ENCODE measurements at places on chromosomes 2 and 18.

- peak; percentile 78 for DNase-seq
Observed at GRCh38 chr2:65435625-65436168, 3.3 kb upstream of the SPRED2 start.

DNA sequence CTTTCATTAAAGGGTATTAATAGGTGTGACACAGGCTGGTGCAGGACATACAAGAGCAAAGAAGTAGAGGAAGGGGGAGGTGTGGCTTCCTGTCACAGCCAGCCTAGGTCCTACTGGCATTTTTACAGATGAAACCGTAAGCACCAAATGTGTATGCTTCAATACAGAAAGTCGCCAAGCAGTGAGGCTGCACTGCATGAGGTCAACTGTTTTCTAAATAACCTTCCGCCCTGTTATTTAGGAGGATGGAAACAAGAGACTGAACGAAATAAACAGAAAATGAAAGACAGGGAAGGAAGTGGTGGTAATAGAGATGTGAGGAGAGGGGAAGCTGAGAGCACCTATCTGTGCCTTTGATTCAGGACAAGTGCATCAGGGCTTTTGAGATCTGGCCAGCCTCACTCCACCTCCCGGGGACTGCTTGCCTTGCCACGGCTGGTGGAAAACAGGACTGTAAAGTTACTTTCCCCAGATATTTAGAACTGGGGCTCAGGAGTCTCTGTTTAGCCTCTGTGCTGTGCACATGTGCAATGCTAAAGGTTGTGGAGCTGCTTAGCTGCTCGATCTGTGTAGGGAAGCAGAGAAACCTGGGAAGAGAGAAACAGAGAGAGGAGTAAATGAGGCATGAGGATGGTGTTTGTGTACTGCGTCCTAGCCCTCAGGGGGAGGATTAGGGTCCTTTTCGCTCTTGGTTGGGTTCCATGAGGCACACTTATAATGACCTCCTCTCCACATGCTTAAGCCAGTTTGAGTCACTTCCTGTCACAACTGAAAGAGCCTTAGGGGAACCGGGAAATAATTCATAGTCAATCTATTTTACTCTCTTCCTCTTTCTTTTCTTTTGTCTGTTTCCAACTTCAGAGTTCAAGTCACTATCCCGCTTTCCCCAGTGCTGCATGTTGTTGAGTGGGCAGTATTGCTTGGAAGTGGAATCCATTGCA, 62.3 kb upstream of the BOD1L2 start:
- DNase-seq, result no peak

GRCh38 chr18:424071-424661, 76.3 kb downstream of the COLEC12 start:
- no peak for DNase-seq

DNA sequence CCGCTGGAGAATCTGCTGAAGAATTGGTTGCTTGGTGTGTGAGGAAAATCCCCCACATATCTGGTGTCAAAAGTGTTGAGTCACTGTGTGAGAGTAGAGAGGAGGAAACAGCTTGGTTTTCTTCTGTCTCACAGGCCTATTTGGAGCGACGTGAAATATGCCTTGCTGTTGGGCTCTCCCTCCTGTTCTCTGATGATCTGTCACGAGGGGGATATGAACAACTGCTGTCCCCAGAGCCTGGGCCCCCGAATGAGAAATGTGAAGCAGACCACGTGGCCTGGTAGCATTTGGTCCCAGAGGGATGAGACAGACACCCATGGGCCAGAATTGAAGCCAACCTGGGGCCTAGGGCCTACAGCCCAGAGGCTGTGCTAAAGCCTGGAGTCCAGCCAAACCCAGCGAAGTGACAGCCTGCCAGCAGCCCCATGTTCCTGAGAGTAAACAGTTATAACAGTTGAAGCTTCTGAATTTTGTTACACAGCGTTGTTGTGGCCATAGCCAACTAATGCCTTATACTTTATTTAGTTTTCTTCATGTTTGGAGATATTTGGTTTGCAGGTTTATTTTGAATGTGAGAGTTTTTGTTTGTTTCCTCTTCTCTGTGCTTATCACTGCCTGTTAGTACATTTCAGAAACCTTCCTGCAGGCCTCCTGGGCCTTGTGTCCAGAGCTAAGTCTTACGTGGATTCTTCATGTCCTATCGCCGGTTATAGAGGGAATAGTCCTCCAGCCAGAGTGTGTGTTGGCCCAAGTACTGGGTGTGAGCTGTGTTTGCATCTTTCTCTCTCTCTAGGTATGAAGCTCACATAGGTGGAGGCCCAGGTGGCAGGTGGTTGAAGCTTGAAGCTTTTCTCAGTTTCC, 18.7 kb upstream of the COLEC12 start:
- DNase-seq, result no peak

GRCh38 chr2:239712755-239713154, 311.9 kb upstream of the HDAC4 start:
- DNase-seq, result no peak

DNA sequence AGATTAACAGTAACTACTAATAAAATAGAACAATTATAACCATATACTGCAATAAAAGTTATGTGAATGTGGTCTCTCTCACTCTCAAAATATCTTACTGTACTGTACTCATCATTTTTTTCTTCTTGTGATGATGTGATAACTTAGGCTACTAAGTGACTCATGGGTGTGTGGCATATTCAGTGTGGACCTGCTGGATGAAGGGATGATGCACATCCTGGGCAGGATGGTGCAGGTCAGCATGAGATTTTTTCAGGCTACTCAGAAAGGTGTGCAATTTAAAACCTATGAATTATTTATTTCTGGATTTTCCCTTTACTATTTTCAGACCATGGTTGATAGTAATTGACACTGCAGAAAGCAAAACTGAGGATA, 90.7 kb downstream of the NCKAP5 start:
- DNase-seq, result no peak

DNA sequence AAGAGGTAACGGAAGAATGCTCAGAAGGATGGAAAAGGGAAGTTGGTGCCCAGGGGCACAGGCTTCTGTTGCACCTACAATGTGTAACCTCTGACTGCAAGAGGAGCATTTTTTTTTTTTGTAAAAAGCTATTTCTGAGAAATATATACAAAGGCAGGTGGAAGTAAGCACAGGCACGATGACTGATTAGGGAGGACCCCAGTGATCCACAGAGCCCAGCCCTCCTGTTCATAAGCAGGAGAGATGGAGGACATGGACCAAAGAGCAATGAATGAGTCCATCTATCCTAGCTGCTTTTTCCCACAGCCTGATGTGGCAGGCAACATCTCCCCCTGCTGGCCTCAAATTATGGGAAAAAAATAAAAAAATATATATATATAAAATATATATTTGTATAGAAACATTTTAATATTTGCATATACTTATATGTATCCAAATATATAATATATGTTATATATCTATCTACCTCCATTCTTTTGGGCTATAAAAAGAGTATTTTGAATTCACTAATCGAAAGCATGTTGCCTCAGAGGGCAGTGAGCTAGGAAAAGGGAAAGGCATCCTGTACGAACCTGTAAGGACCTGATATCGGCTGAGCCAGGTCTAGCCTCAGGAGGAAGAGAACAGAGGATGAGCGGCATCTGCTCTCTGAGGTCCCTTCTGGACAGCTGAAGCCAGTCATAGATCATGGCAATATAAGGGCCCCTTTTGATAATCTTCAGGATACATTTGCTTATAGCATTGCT, 166.0 kb upstream of the STK17B start:
- DNase-seq, result no peak

DNA sequence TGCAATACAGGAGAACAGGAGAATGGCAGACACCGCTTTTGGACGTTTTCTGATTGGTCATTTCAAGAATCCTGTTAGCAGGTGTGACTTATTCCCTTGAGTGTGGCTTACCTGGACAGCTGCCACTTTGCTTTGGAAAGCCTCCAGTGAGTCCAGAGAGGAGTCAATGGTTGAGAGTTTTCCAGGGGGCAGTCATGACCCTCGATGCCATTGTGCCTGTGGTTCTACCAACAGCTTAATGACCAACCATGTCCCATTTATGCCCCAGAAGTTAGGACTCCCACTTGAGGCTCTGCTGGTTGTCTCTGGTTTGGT, 12.4 kb downstream of the IGFBP2 start:
- DNase-seq, result no peak

GRCh38 chr2:65664931-65665330, 232.5 kb upstream of the SPRED2 start:
- DNase-seq, result no peak

- DNase-seq, result no peak
Observed at GRCh38 chr2:196963961-196964360, 37.5 kb upstream of the PGAP1 start.

DNA sequence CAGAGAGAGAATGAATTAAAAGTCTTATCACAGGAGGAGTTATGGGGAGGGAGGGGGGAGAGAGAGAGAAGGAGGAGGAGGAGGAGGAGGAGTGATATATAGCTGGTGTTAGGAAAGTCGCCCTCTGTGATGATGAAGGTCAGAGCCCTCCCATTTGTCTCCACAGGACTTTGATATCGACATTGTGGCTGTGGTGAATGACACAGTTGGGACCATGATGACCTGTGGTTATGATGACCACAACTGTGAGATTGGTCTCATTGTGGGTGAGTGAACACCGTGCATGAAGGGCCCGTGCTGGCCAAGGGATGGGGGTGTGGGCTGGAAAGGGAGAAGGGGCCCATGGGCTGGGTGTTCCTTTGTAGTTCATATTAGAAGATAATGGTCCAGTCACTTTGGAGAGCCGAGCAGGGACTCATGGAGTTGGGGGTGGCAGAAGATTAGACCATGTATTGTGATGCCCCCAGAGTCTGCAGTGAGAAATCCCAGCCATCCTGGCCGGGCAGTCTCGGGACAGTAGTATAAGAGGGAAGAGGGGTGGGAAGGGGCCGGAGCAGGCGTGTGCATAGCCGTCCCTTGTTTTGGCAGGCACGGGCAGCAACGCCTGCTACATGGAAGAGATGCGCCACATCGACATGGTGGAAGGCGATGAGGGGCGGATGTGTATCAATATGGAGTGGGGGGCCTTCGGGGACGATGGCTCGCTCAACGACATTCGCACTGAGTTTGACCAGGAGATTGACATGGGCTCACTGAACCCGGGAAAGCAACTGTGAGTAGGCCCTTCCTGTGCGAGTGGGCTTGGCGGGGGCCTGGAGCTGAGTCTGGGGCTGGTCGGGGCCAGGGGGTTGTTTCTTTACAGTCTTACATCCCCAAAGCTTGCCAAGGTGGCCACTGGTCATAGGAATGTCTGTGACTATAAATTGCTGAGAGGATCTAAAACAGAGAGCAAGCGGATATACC, 40.0 kb downstream of the HK2 start:
- DNase-seq, result no peak

- no peak for DNase-seq
Observed at GRCh38 chr2:25365241-25365640, 23.5 kb upstream of the DNMT3A start.

DNA sequence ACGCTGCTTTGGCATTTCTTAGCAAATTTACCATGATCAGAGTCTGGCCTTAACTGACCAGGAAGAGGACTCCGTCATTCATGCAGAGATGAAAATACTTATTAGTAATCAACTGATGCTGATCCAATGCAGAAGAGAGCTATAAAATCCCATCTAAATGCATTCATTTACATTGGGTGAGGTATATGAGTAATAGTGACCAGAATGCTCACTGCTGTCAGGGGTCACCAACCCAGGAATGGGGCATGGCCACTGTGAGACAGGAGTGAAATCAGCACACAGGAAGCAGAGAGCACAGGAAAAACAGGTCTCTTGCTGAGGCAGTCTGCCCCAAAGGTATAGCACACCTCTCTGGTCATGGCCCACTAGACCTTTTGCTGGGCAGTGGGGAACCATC, 68.1 kb upstream of the TMEM247 start:
- no peak for DNase-seq

DNA sequence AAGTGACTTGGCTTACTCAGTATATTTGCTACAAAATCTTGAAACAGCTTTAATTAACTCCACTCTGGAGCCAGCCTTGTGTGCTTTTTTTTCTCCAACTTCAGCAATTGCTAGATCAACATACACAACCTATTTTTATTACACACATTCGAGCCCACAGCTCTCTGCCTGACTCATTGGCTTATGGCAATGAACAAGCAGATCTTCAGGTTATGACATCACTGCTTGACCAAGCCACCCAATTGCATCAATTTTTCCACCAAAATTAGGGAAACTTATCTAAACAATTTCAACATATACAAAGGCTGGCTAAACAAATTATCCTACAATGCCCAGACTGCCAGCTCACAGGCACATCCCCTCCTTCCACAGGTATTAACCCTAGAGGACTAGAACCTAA, 39.6 kb upstream of the PDK1 start:
- DNase-seq, result no peak

- no peak for DNase-seq
Observed at GRCh38 chr2:158184556-158185343, 83.1 kb downstream of the UPP2 start.

DNA sequence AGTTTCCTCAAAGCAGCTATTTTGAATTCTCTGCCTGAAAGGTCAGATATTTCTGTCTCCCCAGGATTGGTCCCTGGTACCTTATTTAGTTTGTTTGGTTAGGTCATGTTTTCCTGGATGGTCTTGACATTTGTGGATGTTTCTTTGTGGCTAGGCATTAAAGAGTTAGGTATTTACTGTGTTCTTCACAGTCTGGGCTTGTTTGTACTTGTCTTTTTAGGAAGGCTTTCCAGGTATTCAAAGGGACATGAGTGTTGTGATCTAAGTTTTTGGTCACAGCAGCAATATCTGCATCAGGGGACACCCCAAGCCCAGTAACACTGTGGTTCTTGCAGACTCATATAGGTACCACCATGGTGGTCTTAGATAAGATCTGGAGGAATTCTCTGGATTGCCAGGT, 11.8 kb downstream of the MYO3B start:
- no peak for DNase-seq

DNA sequence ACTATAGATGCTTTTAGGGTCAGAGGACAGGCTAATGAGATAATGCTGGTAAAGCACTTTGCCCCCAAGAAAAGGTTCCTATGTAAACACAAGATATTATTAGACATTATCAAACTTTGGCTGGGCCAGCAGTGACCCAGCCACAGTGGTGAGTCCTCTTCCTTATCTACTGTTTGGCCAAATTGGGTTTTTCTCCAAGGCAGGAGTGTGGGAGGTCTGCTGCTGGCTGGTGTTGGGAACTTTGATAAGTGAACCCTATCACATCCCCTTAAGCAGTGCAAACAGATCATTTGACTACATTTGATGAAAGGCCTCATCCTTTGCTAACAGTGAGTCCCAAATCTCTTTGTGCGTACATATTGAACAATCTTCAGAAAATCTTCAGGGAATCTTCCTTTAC, 16.2 kb downstream of the FZD7 start:
- DNase-seq, result no peak

GRCh38 chr2:129193961-129194360, 785.5 kb upstream of the RAB6C start:
- DNase-seq, result no peak

DNA sequence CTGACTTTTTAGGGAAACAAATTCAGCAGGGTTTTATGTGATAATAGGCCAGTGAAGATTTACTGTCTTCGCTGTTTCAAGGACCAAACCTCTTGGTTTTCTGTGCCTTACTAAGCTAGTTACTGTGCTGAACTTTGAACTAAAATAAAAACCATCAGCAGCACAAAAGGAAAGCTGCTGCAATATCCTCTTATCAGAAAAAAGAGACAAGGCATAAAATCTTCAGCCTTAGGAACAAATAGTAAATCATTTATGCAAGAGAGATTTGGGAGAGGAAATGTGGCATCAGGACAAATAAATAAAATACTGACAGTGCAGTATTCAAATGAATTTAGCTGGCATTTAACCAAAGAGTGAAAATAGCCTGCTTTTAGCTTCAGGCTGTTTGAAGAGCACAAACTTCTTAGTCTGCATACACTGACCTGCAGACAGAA, 64.1 kb upstream of the EHBP1 start:
- DNase-seq, result no peak

GRCh38 chr18:9742524-9743131, 34.5 kb downstream of the RAB31 start:
- DNase-seq, result no peak

Data from dorsolateral prefrontal cortex (tissue), 122 donors.